ENCODE measurements at places on chromosomes 12 and 14.
A peak's percentile ranks its signal among the peaks of the same experiment; 100 is the strongest.

DNA sequence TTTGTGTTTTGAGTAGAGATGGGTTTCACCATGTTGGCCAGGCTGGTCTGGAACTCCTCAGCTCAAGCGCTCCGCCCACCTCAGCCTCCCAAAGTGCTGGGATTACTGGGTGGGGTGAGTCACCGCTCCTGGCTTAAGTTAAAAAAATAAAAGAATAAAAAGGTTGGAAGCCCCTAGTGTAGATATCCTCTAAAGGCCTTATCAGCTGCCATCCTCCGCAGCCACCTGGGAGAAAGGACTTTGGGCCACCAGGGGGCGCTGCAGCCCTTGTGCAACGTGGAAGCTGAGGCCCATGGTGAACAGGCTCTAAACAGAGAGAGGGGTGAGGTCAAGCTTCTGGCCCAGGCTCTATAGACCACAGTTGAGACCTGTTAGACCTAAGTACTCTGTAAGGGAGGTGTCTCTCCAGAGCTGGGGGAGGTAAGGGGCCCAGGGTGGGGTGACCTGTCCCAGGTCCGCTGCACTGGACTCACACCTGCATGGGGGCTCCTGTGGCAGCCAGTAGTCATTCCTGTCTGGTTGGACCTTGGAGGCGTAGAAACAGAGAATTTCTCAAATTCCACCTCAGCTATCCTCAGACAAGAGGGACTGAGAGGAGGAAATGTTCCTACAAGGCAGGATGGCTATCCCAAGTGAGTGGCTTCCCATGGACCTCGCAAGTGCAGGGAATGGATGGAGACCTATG is 14.0 kb upstream of the RACGAP1 start:
- peak; percentile 74 for DNase-seq

GRCh38 chr14:21033133-21033698 is 1.4 kb downstream of the RNASE13 start:
- no peak for DNase-seq

DNA sequence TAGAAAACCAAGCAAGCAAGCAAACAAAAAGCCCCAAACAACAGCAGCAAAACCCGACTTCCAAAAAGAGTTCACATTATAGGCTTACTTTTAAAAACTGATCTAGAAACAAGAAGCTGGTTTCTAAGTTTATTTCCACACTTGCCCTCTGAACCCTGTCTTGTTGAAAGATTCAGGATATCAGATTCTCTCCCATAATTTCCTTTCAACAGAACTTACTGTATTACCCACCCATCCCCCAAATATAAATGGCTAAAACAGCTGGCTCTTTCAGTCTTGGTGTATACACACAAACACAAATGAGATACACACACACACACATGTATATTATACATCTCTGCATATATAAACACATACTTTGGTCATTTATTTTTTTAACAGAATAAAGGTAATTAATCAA is 460.9 kb downstream of the ZFP36L1 start:
- DNase-seq: no peak

DNA sequence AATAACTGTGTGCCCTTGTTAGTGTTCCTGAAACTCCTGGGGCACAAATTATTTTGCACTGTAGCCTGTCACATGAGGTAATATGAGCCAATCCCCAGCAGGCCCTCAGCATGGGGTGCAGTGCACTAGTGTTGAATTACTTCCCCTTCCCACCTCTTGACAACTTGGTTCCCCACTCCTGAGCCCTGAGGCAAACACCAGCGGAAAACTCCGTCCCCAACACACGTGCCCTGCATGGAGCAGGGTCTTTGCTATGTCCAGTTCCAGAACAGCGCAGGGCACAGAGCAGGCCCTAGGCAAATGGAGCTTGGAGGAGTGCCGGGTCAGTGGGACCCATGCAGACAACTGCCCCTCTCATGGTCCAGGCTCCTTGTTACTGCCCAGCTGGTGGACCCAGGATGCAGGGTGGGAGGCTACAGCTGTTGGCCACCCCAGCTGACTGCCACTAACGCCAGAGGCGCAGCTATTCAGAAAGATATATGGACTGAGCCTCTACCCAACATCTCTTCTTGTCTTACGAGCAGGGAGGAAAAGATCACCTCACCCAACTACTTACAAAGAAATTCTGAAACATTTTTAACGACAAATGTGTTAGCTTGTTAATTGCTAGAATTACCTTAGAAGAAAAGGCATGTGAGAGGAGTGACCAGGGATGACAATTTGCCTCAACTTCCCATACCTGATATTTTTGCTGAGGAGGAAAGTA is 71.6 kb downstream of the NT5DC3 start:
- no peak for DNase-seq

DNA sequence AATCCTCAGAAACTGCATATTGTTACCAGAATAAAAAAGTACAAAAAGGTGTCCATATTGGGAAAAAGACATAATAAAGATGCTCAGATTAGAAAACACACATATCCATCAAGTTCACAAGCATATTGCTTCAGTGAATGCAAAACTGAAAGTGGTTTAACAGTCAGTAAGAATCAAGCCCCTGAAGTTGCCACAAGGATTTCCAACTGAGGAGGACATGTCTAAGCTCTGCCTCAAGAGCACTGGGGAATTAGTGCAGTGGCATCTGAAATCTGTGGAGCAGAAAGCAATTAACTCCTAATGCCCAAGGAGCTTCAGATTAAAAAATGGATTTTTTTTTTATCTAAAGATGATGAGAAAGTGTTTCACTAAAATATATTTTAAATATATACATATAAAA is 113.2 kb downstream of the DENND5B start:
- DNase-seq: no peak

DNA sequence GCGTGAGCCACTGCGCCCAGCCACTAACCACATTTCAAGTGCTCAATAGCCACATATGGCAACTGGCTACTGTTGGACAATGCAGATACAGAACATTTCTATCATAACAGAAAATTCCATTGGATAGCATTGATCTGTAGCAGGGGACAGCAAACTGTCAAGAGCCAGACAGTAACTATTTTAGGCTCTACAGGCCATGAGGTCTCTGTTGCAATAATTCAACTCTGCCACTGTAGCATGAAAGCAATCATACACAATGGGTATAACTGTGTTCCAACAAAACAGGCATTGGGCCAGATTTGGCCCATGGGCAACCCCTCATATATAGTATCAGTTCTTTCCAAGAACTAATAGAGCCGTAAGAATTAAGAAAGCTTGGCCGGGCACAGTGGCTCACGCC is 8.0 kb downstream of the CSRNP2 start:
- no peak for DNase-seq

GRCh38 chr14:69559581-69560011 is 15.1 kb downstream of the CCDC177 start:
- no peak for DNase-seq

GRCh38 chr14:89743828-89744227 is 210.7 kb downstream of the EFCAB11 start:
- DNase-seq: no peak
